ENCODE measurements at places on chromosomes 7 and 10.

DNA sequence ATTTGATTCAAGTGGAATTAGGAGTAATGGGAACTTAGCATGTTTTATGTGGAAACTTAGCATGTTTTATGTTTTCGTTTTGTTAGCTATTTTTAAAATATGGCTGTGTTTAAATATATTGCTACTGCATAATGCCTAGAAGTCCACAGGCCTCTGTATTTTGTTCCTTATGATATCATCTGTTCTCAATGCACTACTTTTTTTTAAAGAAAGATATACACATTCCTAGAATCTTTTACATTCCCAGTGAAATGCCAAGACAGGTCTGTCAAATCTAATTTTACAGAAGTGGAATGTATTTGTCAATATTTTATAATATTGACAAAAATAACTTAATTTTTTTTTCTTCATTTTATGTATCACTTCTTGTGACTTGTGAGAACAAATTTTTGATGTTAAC is 51.6 kb downstream of the ST7 start:
- no peak for DNase-seq

DNA sequence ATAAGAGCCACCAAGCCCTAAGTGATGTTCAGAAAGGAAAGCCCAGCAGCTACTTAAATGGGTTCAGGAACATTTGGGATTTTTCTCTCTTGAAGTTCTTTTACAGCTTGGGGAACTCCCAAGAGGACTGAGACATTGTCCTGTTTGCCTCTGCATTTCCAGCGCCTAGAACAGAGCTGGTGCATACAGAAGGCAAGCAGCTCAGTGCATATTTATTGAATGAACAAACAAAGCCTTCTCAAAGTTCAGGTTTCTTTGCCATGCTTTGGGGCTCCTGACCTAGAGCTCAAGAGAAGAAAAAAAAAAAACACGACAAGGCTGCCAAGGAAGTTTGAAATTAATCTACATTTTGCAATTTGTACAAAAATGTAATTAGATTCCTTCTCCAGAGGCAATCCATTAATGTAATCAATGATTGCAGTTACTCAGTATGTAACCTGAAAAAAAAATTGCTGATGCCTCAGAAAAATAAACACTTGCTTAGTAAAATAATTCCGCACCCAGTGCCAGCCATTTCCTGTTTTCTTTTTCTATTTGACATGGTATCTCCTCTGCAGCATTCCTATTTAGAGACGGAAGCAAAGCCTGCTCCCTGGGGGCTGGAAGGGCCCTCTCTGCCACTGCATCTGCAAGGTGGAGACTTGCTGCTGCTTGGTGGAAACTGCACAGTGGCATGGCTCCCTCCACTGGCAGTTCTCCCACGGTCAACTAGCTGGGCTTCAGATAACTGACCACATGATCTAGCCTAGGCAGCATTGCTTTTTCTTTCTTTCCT is 157.3 kb downstream of the TMEM178B start:
- DNase-seq: no peak

DNA sequence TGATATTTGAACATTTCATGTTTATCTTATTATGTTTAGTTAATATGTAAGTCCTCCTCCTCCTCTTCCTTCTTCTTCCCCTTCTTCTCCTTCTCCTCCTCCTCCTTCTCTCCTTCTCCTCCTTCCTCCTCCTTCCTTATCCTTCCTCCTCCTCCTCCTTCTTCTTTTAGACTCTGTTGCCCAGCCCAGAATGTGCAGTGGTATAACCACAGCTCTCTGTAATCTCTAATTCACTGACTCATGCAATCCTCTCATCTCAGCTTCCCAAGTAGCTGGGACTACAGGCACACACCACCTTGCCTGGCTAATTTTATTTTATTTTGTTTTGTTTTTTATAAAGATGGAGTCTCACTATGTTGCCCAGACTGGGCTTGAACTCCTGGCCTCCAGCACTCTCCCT is 83.4 kb upstream of the ODAD2 start:
- no peak for DNase-seq

- no peak for DNase-seq
Measured at GRCh38 chr7:100914879-100915447, 19.3 kb upstream of the ACHE start.

GRCh38 chr10:80599424-80599847 is 61.7 kb downstream of the SH2D4B start:
- DNase-seq: peak; percentile 42

GRCh38 chr10:5467207-5467535 is 32.2 kb downstream of the CALML5 start:
- no peak for DNase-seq

DNA sequence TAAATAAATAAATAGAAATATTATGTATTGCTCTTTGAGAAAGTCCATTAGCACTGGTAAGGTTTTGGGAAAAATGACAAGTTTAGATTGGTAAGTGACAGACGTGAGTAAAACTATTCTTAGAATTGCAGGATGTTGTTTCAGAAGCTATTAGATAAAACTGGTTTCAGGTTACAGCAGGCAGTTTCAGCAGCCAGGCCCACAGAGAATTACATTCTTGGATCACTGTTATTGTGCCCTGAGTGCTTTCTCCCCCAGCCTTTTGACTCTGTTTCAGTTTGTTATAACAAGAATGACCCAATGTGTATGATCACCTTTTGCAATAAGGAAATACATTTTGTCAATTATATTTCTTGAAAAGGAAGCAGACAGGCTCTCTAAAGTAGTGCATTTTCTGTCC is 86.5 kb downstream of the DKK1 start:
- no peak for DNase-seq

DNA sequence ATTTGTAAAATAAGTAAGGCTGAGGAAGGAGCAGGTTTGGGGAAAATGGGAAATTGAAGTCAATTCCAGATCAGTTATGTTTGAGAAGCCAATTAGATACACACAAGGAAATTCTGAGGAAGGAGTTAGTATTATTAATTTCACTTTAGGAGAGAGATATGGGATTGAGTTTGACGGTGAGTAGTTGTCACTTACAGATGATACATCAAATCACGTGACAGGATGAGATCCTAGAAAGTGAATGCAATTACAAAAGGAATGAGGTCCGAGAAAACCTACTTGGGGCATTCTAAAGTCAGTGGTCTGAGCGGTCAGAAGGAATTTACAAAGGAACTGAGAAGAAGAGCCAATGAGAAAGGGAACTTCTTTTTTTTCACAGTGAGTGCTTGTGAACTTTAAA is 364.3 kb upstream of the TMEM229A start:
- DNase-seq: no peak

DNA sequence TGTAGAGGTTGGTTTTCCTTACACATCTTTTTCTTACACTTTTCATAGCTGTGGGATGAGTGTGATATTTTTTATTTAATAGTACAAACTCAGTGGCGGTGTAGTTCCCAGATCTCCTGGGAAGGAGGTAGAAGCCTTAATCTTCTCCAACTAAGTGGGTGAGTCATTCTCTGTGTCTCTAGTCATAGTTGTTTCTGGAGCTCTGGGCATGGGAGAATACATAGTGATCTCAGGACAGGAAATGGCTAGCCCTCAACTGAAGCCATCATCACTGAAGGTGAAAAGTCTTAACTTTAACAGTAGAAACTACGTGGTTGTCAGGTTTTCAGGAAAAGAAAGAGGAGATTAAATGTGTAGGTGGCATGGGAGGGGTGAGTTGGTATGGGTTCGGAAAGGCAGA is 319.4 kb upstream of the FZD8 start:
- DNase-seq: no peak

- DNase-seq: no peak
Measured at GRCh38 chr7:42982604-42983115, 50.5 kb downstream of the MRPL32 start.

DNA sequence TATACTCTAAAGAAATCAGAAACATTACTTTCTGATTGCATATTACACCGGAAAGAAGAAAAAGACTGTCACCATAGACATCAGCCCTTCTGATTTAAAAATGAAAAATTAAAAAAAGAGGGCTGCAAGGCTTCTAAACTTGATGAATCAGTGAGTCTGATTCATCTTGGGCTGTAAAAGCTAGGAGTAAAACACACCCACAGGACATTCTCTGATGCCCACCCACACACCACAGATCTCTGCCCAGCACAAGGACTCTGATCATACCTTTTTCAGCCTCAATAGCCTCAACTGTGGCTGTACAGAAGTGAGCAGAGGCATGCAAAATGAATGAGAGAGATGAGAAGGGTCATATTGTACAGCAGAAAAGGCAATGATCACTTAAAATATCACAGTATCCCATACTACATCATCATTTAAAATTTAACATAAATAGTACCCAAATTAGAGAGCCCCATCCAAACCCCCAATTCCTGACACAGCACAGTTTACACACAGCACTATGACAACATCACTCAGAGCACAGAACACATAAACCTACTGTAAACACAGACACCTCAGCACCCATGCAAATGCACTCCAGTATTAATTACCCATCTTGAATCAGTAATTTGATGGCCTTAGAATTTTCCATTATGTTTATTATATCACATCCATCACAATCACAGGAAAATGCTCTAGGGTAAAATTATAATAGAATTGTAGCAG is 6.4 kb upstream of the MSS51 start:
- DNase-seq: no peak

DNA sequence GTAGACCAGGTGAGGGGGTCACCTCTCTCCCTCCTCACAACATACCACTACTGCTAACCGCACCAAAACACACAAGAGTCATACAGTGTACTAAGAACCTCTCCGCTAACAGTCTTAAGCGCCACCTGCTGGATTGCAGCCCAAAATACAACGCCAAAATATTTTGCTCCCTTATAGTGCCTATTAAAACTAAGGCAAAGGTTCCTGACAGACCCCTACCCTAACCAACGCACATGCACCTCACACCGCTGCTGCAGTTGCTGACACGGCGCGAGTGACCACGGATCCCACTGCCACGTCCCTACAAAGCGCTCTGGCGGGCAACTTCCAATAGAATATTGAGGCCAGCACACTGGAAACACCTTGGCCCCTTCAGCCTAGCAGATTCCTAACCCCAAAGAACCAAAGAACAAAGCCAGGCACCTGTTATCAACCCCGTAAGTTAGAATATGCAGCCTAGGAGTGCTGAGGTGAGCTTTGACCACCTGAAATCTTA is 563.6 kb upstream of the SEMA3D start:
- no peak for DNase-seq

DNA sequence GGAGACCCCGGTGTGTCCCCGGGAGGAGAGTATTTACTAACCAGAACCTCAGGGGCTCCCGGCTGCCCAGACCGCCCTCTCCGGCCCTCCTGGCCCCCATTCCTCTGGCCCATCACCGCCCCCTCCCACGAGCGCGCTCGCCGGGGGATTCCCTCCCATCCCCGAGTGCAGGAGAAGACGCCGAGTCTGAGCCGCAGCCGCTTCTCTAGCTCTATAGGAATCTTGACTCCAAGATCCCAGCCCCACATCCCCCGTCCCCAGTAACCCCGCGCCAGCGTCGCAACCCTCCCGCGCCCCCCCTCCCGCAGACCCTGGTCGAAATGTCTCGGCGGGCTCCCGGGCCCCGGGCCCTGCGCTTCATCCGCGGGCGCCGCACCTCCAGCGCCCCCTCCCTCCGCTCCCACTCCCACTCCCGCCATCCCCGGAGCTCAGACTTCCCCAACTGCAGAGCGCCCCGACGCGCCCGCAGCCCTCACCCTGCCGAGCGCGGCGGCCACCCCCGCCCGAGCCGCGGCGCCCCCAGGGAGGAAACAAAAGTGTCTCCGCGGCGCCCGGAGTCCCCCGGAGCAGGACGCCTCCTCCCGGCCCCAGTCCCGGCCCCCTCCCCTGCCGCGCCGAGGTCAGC is 541 bp downstream of the ELMO1 start:
- no peak for DNase-seq

DNA sequence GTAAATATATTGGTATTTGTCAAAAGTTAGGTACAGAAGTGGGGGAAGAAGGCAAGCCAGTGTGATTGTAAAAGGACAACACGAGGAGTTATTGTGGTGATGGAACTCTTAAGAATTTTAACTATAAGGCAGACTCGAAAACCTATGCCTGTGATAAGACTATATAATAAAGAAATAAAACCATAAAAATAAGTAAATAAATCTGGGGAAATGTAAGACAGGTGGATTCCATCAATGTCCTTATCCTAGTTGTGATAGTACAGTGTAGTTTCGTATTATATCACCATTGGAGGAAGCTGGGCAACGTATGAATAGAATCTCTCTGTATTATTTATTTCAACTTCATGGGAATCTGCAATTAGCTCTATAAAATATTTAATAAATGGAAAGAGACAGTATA is 395.7 kb downstream of the CDC14C start:
- no peak for DNase-seq

- no peak for DNase-seq
Measured at GRCh38 chr10:20128811-20129210, 312.6 kb downstream of the PLXDC2 start.

- no peak for DNase-seq
Measured at GRCh38 chr7:122691569-122692235, 7.2 kb downstream of the RNF133 start.

DNA sequence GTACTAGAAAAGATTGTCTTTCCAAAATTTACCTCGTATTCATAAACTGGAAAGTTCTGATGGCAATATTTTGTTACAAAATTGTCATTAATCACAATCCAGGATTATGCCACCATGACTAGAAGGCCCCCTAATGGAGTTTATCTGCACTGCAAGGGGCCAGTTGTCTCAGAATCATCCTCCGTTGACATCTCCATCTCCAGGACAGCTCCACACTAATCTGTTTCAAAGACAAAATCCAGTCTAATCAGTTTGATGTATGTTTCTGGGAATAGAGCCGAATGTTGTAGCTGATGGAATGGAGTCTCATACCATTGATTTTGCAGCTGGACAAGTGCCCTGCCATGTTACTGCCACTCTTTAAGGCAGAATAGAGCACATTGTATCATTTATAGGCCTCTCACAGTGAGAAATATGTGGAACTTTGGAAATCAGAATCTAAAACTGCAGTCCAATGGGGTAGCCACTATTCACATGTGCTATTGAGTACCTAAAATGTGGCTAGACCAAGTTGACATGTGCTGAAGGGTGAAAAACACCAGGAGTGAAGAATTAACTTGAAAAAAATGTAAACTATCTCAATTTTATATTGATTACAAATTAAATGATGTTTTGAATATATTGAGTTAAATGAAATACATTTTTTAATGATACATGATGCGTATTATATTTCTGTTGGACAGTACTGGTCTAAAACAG is 38.3 kb upstream of the TOMM7 start:
- peak; percentile 37 for DNase-seq

- DNase-seq: no peak
Measured at GRCh38 chr7:137110091-137110509, 233.4 kb downstream of the PTN start.

- peak; percentile 47 for DNase-seq
Measured at GRCh38 chr10:93352638-93353383, 129.3 kb downstream of the MYOF start.

- peak; percentile 20 for DNase-seq
Measured at GRCh38 chr7:129169171-129169671, 19.2 kb upstream of the SMO start.

DNA sequence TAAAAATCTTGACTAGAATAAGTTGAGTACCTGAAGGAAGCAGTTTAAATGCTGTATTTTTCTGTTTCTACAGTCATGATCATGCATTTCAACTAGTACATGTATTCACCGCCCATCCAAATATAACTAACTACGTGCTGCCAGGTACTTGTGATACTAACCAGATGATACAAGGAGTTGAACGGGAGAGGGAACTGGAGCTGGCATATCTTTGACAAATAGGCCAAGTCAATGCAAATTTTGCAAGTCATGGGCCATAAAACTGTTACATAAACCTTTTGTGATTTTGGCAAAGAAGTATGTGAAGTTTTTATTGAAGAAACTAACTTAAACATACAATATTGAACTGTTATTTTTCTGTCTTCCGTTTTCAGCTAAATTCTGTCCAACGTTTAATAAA is 14.5 kb downstream of the NUP42 start:
- DNase-seq: no peak

GRCh38 chr7:56063500-56063881 is 595 bp upstream of the SUMF2 start:
- no peak for DNase-seq

- no peak for DNase-seq
Measured at GRCh38 chr10:21976739-21977138, 26.8 kb downstream of the DNAJC1 start.
